Daoy (cell line): ENCODE measurements at places on chromosomes 1 and 21.

DNA sequence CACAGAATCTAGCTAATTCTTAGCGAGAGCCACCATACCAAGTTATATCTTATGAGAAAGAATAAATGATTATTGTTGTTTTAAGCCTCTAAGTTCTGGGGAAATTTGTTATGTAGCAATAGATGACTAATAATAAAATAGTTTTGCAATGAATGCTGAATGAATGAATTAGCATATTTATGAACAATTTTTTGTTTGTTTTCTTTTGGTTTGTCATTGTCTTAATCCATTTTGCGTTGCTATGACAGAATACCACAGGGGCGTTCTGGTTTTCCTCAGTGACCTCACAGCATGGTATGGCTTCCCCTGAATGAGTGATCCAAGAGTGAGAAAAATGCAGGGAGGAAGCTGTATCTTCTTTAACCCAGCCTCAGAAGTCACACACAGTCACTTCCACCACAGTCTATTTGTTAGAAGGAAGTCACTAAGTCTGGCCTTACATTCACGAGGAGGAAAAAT, 53.8 kb upstream of the HPDL start:
- DNase-seq: peak; percentile 59

DNA sequence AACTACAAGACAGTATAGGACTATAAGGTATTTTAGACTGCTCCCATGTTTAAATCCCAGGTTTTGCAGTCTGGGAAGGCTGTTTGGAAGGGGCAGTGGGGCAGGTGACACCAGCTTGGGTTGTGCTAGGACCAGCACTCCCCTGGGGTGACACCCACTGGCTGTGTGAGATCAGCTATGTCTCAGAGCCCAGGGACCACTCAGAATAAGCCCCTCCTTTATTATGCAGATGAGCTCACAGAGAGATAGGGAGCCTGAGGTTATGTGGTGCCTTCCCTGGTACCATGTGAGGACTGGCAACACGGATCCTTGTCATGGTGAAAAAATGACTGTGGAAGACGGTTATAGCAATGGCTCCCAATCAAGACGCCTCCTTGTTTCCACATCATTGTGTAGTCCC, 71.0 kb downstream of the NENF start:
- no peak for DNase-seq

DNA sequence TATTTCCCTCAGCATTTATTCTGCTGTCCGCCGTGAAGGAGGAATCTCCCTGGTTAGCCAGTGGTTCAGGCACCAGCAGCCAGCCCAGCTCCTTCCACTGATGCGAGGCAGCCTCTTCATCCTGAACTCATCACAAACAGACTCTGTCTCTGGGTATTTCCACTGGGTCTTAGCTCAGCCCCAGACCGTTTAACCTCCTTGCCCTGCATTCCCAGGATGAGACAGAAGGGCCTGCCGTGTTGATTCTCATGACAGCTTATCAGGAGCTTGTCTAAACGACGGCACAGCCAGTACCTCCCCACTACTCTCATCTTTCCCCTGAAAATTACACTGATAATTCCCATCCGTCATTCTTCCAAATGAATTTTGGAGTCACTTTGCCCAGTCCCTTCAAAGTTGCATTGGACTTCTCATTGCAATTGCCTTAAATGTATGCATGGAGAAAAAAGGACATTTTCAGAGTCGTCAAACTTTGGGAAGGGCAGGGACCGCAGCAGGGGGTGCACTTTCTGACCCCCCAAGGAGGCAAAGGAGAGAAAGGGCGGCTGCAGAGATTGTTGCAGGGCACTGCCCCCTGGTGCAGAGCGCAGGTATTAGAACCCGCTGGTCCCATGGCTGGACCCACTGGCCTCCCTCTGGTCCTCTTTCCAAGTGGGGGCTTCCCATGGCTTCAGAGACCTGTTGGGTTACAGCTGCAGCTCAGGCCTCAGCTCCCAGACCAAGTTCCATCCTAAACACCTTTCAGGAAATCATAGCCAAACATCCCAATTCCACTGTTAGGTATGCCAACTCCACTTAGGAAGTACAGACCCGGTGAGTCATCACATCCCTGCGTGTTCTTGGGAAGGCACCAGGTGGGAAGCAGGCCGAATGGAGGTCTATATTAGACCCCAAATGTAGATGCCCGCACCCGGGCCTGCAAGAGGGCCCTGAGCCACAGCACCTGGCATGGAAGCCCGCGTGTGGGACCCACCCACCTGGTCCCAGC, 3.7 kb upstream of the MEGF6 start:
- DNase-seq: peak; percentile 45

- no peak for DNase-seq
Measured at GRCh38 chr1:70426154-70427131, 15.4 kb downstream of the CTH start.

DNA sequence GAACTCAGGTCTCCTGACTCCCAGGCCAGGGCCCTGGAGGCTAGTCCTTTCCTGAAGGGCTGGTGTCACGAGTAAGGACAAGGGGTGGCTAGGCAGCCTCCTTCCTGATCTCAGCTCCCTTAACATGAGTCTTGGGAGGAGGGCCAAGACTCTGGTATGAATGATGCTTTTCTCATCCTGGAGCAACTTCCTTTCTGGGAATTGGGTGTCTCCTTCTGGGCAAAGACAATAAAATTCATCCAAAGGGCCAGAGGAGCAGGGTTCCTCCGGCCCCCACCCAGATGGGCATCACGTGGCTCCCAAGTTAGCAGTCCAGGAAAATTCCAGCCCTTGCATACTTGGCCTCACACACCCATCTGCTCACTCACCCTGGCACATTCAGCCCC, at the start of gene FAM167B:
Gene FAM167B, plus strand, starts transcription at position 335 of the 386 bp plus-strand sequence. CDS start 200 bp downstream, outside the sequence.
- DNase-seq: no peak

- DNase-seq: no peak
Measured at GRCh38 chr1:10870493-10871096, 74.1 kb upstream of the CASZ1 start.

DNA sequence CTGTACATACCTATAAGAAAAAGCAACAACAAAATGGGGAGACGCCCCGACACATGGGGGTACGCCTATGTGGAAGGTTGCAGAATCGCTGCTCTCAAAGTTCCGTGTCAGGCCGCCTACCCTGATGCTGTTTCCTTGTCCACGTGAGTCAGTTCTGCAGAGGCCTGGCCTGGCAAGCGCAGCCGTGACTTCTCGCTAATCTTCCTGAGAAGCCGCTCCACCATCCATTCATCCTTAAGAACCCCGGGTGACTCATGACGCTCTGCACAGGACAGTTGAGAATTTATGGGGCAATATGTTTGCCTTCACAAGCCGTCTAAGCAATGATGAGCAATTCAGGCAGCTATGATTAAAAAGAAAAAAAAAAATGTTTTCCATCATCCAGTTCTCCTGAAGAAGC, 122.3 kb upstream of the TMPRSS2 start:
- peak; percentile 99 for DNase-seq

GRCh38 chr1:162639718-162640117, 7.5 kb downstream of the DDR2 start:
- DNase-seq: no peak
